Hematopoietic multipotent progenitor cell treated with erythropoietin and hydrocortisone succinate and interleukin-3 and kit ligand, for 6 days (in vitro differentiated cells): ENCODE measurements at places on chromosomes 16 and 17.
A peak's percentile ranks its signal among the peaks of the same experiment; 100 is the strongest.

- no peak for DNase-seq
Observed at GRCh38 chr16:3292604-3293003, 9.3 kb downstream of the ZNF263 start.

GRCh38 chr16:19843371-19843770 lies 41.3 kb downstream of the GPRC5B start:
- no peak for DNase-seq

- peak; percentile 82 for DNase-seq
Observed at GRCh38 chr16:58127033-58127556, 2.1 kb downstream of the CFAP20 start.

GRCh38 chr17:71963351-71963750 lies 157.5 kb upstream of the SOX9 start:
- no peak for DNase-seq

DNA sequence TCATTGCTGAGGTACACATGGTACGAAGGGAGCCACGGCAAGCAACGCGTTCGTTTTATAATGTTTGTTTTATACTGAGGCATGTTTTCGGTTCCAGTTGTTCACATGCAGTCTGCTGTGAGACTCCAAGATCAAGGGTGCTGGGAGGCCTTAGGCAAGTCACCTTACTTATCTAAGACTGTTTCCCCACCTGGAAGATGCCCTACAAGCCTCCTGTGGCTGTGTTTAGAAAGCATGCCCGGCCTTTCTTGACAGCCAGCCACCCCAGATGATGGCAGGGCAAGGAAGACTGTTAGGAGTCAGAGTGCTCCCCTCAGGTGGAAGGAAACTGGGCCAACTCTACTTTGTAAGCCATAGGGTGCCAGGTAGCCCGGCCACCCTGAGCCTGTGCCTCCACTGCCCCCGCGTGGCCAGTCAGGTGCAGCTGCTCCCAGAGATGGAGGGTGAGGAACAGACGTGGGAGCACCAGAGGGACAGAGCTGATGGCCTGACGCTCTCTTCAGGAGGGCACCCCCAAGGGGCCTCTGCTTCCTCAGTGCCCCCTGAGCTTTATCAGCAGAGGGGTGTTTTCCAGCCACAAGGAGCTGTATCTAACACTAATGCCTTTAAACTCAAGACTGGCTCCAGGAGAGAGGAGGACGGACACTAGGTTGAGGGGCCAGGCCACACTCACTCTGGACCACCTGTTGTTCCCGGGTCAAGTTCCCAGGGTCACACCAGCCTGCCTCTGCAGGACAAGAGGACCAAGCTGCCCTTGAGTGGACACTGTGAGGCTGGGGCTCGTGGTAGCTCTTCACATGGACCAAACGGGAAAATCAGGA lies 5.4 kb downstream of the NAT9 start:
- DNase-seq: peak; percentile 81

DNA sequence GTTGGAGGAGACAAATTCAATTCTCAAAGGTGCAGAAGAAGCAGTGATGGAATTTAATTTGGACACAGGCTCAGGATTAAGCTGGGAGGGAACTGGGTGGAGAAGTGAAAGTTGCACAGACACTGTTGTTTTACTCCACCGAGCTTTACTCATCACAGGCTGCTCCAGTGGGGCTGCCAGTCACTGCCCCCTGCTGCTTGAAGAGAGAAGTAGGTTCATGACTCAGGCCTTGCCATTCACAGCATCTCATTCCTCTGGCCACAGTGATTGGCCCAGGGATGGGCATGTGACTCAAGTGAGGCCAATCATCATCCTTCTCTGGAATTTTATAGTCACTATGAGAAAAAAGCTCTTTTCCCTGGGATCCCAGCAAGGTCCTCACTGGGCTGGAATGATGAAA lies 11.8 kb downstream of the GNAO1 start:
- DNase-seq: peak; percentile 43

GRCh38 chr17:3485481-3486068 lies 9.8 kb downstream of the ASPA start:
- no peak for DNase-seq

- no peak for DNase-seq
Observed at GRCh38 chr16:86306811-86307513, 203.4 kb upstream of the FOXF1 start.

DNA sequence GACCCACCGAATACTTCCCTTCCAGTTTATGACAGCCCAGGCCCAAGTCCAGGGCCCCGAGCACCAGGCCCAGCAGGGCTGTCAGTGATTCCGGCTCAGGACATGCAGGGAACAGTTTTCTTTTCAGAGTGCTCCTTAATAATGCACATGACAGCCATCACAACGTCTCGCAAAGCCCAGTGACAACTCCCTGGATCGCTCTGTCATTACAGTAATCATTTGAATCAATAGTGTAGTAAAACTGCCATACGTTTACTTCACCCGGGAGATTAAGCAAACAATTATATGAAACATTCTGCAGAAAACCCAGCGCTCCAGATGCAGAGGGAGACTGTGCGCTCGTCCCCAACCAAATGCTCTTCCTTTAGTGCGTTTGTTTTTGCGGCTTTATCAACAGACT lies 162.6 kb upstream of the CDH13 start:
- DNase-seq: no peak

GRCh38 chr17:50199211-50199802 lies 2.1 kb downstream of the COL1A1 start:
- DNase-seq: no peak

GRCh38 chr16:81481207-81481821 lies 36.7 kb downstream of the CMIP start:
- peak; percentile 92 for DNase-seq

DNA sequence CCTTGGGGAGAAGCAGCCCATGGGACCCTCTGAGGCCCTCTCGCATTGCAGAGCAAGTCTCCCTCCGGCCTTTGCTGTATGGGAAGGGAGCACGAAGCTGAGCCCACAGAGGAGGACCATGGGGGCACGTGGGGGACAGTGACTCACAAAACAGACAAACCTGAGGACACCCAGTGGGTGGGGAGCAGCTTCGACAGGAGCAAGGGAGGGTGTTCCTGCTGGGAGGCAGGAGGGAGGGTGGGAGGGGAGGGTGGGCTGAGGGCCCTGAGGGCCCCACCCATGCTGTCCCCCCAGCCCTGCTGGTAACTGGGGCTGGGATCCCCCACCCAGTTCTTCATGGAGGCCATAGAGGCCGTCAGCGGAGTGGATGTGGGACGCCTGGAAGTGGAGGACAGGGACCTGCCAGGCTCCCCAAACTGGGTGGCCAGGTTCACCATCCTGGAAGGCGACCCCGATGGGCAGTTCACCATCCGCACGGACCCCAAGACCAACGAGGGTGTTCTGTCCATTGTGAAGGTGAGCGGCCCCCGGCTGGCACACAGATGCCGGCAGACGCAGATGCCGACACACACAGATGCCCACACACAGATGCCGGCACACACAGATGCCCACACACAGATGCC lies 12.5 kb downstream of the SLC22A31 start:
- no peak for DNase-seq

DNA sequence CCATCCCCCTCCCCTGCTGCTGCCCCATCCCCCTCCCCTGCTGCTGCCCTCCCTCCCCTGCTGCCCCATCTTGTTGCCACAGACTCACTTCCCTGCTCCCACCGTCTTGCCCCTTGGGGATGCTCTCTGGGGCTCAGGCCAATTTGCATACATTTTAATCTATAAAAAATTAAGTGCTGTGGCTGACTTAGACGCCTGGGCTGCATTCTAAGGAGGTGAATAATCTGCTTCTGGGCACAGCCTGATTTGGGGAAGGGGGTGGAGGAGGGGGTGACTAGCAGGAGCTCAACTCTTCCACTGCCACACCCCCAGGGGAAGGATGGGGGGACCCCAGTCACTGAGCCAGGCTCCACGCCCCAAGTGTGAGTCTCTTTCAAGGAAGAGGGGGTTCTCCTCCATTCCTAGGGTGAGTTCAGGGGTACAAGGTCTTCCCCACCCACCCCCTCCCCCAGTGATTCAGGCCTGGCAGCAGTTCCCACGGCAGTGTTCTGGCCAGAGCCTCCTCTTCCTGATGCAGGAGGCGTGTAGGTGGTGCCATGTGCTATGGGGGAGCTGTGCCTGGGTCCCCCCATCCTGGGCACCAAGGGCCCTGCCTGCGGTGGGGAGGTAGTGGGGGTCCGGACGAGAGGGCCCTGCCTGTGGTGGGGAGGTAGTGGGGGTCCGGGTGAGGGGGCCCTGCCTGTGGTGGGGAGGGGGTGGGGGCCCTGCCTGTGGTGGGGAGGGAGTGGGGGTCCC lies 5.0 kb downstream of the DPH1 start:
- no peak for DNase-seq

DNA sequence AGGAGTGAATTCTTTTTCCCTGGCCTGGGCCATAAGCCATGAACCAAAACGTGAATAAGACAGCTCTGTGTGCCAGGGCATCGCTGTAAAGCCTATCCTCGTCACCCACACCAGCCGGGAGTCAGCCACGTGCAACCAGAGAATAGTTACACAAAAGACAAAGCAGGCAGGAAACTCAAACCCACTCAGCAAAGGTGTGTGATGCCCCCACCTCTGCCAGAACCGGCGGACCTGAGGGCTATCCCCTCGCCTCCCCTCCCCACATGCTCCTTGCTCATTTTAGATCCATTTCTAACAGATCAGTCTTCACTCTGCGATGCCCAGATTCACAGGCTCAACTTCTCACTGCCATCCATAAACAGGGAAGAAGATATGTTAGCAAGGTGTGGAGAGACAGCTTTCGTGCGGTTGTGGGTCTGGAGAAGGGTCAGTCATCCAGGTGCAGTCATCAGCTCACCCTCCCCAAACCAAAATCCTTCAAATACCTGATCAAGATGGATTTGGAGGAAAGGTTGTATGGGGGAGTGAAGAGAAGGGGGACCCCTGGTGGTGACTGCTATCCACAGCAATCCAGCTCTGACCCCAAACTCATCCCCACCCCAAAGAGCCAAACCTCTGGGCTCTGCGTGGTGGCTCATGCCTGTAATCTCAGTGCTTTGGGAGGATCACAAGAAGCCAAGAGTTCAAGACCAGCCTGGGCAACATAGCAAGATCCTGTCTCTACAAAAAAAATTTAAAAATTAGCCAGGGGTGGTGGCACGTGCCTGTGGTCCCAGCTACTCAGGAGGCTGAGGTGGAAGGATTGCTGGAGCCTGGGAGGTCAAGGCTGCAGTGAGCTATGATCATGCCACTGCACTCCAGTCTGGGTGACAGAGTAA lies 219.2 kb downstream of the C16orf78 start:
- DNase-seq: peak; percentile 66

GRCh38 chr17:45759761-45760160 lies 24.4 kb upstream of the CRHR1 start:
- no peak for DNase-seq

- peak; percentile 5 for DNase-seq
Observed at GRCh38 chr16:86307514-86307903, 202.8 kb upstream of the FOXF1 start.

- peak; percentile 71 for DNase-seq
Observed at GRCh38 chr16:68257251-68257905, 6.9 kb upstream of the SLC7A6 start.

- DNase-seq: peak; percentile 39
Observed at GRCh38 chr17:42378959-42379594, 9.2 kb downstream of the STAT3 start.
